Activated T-cell treated with anti-CD3 and anti-CD28 coated beads, Interleukin-2, amount 50 U/mL, for 72 hours (primary cell): ENCODE measurements at places on chromosomes 7 and 10. TPM values are rescaled to one million over a fixed set of nuclear protein-coding genes. Genes with fewer than 3 reads are reported as not detected.

The CROT gene
- total RNA-seq = 12.6 TPM

The NKX6-2 gene
- not detected for total RNA-seq

The WIPF3 gene
- not detected for total RNA-seq

The SSMEM1 gene
- not detected for total RNA-seq

The CCL26 gene
- not detected for total RNA-seq

The PIK3AP1 gene
- 5.1 TPM for total RNA-seq

The CASP7 gene
- total RNA-seq = 9.9 TPM

The TYW1B gene
- total RNA-seq = 4.7 TPM

The DLG5 gene
- total RNA-seq = 6.5 TPM

The FRG2B gene
- total RNA-seq = not detected
